ENCODE measurements at places on chromosomes 16 and 17. TPM values are rescaled to one million over a fixed set of nuclear protein-coding genes. Genes with fewer than 3 reads are reported as not detected.

Gene YBX2
- total RNA-seq: 1.2 TPM

Gene BOLA2
- total RNA-seq: 13.0 TPM

Gene KRT40
- total RNA-seq: not detected

GRCh38 chr17:79167486-79167885 lies 92.9 kb downstream of the ENGASE start:
- no peak for DNase-seq

DNA sequence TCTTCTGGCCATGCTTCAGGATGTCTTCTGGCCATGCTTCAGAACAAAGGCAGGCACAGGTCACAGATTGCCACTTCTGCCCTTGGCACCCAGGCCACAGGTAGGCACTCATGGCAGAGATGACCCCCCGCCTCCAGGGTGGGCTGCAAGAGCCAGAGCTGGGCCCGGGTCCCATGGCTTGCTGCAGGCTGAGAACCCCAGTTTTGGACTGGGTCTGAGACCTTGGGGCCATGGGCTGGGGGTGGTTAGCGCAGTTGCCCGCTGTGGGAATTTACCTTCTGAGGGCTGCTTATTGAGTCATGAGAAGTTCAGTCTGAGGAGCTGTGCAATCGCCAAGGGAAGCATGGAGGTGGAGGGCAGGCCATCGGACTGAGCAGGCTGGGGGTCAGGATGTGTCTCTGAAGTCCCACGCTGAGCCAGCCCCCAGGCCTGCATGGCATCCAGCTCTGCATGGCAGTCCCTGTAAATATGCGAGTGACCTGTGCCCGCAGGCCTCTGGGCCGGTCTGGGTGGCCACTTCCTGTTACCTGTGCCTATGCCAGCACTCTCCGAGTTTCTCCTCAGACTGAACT lies 1.7 kb downstream of the ANKRD13B start:
- DNase-seq: no peak

GRCh38 chr17:10060526-10060925 lies 137.9 kb downstream of the GAS7 start:
- DNase-seq: no peak
